ENCODE measurements at places on chromosomes 6 and 20.

GRCh38 chr20:50704971-50705370, 13.6 kb upstream of the RIPOR3 start:
- no peak for DNase-seq

- DNase-seq = no peak
Measured at GRCh38 chr20:22586645-22587310, 2.4 kb upstream of the FOXA2 start.

DNA sequence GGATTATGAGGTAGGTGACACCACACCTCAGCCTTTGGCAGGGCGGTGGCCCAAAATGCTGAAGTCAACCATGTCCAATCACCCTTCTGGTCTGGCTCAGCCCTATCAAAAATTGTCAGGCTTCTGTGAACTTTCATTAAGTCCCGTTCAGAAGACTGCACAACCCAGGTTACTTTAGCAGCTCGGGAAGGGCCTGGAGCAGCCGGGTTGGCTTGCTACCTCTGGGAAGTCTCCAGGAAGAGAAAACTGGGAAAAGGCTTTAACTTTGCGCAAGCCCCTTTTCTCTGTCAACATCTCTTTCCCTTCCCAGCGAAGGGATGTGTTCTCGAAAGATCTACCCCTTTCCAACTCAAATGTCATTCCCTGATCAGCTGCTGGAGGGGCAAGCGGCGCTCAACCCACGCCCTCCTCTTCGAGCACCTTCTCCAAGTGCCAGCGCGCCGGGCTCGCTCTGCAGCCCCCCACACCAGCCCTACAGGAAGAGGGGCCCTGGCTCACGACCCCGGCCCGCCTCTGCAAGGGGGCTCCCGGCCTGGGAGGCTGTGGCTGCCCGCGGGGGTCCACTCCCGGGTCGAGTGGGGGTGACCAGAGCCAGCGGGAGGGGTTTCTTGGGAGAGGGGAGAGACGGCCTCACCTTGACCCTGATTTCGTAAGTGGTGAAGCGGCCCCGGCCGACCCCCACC, 573 bp downstream of the SNX3 start:
- DNase-seq = peak; percentile 15

- DNase-seq = peak; percentile 86
Measured at GRCh38 chr6:37705239-37706051, 7.8 kb upstream of the MDGA1 start.

DNA sequence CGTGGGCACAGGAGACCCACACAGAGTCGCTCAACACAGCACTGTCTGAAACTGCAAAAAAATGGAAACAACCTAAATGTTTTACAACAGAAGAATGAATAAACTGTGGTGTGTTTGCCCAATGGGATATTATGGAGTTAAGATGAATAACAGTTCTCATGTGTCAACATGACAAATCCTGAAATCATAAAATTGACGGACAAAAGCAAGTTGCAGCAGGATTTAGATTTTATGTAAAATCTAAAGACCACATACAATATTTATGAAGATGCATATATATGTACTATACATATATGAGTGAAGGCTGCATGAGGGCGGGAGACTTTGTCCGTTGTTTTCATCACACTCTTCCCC, 79.7 kb downstream of the GRM4 start:
- DNase-seq = no peak

- DNase-seq = no peak
Measured at GRCh38 chr20:16434062-16434664, 139.1 kb downstream of the KIF16B start.

- DNase-seq = no peak
Measured at GRCh38 chr6:163522033-163522432, 107.5 kb downstream of the QKI start.

DNA sequence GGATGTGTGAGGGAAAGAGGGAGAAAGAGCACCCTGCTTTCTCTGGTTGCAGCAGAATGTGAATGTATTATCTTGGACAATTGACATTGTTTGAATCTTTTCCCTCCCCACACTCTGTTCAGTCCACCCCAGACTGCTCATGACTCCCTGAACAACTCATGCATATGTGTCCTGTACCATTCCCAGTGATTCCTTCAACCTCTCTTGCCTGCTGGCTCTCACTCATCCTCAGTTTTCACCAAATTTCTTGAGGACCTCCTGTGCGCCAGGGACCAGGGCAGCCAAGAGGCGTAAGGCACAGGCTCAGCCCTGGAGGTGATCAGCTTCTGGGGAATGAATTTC, 5.4 kb downstream of the NOX3 start:
- DNase-seq = no peak

DNA sequence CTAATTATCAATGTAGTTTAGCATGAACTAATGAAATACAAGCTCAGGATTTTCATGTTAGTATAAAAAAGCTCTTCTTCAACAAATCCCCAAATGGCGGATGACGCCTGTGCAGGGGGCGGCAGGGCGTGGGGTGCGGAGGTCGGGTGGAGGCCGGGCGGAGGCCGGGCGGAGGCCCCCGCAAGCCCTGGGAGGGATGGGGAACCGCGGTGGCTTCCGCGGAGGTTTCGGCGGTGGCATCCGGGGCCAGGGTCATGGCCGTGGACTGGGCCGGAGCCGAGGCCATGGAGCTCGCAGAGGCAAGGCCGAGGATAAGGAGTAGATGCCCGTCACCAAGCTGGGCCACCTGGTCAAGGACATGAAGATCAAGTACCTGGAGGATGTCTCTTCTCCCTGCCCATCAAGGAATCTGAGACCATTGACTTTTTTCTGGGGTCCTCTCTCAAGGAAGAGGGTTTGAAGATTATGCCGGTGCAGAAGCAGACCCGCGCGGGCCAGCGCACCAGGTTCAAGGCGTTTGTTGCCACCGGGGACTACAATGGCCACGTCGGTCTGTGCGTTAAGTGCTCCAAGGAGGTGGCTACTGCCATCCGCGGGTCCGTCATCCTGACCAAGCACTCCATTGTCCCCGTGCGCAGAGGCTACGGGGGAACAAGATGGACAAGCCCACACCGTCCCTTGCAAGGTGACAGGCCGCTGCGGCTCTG, 10.4 kb upstream of the EIF2S2 start:
- no peak for DNase-seq

DNA sequence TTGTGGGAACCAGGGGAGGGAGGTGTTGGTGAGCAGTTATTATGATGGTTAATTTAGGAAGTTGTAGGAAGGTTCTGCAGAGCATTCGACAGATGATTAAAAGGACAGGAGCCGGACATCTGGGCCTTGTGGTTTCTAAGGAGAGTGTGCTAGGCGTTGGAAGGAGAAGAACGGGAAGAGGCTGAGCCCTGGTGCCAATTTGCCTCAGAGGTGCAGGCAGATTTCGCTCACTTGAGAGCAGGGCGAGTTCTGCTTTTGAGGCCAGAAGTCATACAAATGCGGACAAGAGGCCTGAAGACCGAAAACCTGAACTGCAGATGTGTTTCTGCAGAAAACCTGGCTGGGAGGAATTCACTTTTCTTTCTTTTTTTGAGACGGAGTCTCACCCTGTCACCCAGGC, 30.5 kb upstream of the RPS6KA2 start:
- DNase-seq = no peak

- DNase-seq = no peak
Measured at GRCh38 chr6:142797159-142797558, 147.8 kb downstream of the HIVEP2 start.

GRCh38 chr20:25173321-25173720, 22.2 kb upstream of the ENTPD6 start:
- DNase-seq = no peak

GRCh38 chr6:109103942-109104341, 8.6 kb downstream of the CEP57L1 start:
- no peak for DNase-seq

- no peak for DNase-seq
Measured at GRCh38 chr20:38590676-38591473, 9.9 kb downstream of the ADIG start.

All from CD4-positive, alpha-beta memory T cell (primary cell).